ENCODE measurements at places on chromosomes 4 and X.

DNA sequence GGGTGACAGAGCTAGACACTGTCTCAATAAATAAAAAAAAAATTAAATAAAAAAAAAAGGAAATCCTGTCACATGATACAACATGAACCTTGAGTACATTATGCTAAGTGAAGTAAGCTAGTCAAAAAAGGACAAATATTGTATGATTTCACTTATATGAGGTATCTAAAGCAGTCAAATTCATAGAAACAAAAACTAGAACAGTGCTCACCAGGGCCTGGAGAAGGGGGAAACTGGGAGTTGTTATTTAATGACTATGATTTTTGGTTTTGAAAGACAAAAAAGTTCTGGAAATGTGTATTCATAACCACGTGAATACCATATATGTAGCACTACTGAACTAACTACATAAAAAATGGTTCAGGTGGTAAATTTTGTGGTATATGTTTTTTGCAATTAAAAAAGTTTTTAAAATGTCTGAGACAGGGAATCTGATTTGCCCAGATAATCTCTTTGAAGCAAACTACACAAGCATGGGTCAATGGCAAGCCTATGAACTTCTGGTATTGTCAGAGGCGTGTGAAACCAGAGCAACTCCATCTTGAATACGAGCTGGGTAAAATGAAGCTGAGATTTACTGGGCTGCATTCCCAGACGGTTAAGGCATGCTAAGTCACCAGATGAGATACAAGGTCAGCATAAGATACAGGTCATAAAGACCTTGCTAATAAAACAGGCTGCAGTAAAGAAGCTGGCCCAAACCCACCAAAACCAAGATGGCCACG lies 42.3 kb downstream of the ANAPC10 start:
- DNase-seq = no peak

GRCh38 chr4:48902266-48902665 lies 4.3 kb downstream of the OCIAD2 start:
- DNase-seq = no peak

DNA sequence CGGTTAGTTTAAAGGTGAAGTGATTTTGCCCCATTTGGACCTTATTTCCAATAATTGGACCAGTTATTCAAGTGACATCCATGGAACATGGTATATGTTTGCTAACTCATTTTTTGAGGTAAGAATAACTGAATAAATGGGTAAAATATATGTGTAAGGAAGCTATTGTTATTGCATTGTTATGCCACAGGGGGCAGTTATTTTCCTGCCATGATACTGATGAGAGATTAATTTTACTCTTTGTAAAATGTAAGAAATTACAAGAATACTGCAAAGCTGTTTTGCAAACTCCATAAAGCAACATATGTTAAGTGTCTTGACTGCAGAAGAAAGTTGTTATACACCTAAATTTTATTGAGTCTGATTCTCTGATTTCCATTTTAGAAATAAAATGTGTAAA lies 114.0 kb downstream of the IL1RAPL1 start:
- no peak for DNase-seq

DNA sequence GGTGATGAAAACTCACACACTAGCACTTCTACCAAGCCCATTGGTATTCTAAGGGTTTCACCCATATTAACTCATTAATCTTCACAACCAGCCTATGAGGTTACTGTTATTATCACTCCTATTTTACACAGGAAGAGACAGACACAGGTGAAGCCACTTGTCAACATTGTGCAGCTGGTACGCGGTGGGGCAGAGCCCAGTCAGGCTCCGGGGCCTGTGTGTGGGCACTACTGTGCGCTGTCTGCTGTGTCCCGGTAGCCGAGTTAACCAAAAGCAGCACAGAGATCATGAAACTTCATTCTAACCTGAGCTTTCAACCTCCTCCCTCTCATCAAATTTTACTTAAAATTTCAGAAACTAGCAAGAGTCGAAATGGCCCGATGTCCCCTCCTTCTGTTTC lies 111.3 kb downstream of the PHKA2 start:
- no peak for DNase-seq

DNA sequence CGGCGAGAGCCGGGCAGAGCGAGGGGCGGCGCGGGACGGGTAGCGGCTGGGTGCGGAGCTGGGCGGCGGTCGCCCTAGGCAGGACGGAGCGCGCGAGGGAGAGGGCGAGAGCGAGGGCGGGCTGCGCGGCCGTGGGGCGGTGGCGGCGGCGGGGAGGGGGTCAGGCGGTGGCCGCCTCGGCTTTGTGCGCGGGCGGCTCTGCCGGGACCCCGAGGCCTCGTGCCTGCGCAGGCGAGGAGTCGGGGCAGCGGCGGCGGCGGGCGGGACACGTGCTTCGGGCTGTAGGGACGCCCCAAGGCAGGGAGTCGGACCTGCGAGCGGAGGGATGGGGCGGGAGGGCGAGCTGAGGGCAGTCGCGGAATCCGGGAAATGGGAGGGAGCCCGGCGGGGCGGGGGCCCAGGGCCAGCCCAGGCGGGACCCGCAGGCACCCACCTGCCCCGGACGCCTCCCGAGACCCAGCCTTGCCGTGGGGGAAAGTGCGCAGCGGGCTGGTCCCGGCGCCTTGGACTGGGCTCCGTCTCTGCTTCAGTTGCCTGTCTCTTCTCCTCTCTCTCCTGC lies 465 bp downstream of the BMPR1B start:
- no peak for DNase-seq

GRCh38 chrX:136143711-136144110 lies 3.6 kb upstream of the FHL1 start:
- DNase-seq = peak; percentile 17

DNA sequence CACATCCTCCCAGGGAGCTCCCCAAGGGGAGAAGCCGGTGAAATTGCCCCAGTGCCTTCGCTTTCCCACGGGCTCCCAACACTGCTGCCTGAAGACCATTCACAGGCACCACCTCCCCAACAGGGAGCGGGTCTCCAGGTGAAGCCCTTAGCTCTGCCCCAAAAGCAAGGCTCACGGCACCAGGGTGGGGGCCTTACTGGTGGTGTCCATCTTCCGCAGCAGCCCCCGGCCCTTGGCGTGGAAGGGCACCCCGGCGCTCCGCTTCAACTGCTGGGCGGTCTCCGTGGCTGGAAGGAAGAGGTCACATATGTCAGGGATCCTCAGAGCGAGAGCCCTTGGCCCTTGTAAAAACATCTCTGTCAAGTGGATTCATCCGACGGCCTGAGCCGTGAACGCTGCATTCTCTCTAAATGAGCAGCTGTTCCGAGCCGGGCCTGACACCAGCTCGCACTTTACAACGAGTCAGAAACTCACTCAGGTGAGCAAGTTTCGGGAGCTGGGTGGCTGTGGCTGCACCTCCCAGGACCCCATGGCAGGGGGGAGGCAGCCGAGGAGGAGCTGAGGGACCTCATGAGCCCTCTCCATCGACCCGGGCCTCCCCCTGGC lies 20.9 kb downstream of the NELFA start:
- no peak for DNase-seq

DNA sequence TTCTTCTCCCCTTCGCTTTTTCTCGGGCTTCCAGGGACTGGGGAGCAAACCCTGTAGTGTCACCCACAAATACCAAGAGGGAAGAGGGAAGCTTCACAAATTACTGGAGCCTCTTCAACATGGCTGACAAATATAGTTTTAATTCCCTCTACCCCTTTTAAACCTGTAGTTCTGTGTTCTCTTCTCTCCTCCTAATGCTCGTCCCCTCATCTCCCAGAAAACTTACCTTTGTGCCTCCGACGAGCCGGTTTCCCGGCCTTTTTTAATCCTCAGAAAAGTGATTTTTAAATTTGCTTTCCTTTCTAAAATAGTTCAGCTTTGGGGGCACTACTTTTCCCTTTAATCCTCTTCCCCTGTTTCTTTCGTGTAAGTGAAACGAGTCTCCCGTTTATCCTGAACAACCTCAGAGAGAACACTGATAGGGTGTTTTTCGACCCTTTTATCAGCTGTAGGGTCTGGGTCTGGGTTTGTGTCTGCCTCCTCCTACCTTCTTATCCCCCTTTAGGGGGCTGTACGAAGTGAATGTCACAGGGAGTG lies 408 bp downstream of the TET2 start:
- DNase-seq = no peak

GRCh38 chr4:9870165-9870790 lies 88.8 kb downstream of the DRD5 start:
- no peak for DNase-seq

DNA sequence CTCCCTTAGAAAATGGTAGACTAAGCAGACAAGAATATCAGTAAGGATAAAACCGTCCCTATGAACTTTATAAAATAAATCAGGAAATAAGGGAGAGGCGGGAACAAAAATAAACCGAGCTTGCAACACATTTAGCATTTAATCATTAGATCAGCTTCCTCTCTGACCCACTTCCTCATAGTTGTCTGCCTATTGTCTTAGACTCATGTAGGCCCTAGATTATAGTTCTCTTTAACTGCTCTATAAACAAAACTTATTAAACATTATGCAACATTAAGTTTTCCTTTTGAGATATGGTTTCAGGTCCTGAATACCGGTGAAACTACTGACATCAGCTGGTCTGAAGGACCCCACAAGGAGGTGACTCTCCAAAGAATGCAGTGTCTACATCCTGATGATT lies 15.8 kb upstream of the SRD5A3 start:
- DNase-seq = no peak

- peak; percentile 32 for DNase-seq
These were observed 27.0 kb upstream of the TMEM131L start for GRCh38 chr4:153438916-153439756.

- DNase-seq = no peak
These were observed 131.5 kb downstream of the AFAP1 start for GRCh38 chr4:7808181-7808580.

Data from stimulated activated CD4-positive, alpha-beta T cell treated with anti-CD3 and anti-CD28 coated beads, Interleukin-2, amount 100 ng/mL, for 24 hours (primary cell).